Sigmoid colon (tissue), 7 donors: ENCODE measurements at places on chromosomes 4 and X. TPM values are rescaled to one million over a fixed set of nuclear protein-coding genes. Genes with fewer than 3 reads are reported as not detected.
A peak's percentile ranks its signal among the peaks of the same experiment; 100 is the strongest.

DNA sequence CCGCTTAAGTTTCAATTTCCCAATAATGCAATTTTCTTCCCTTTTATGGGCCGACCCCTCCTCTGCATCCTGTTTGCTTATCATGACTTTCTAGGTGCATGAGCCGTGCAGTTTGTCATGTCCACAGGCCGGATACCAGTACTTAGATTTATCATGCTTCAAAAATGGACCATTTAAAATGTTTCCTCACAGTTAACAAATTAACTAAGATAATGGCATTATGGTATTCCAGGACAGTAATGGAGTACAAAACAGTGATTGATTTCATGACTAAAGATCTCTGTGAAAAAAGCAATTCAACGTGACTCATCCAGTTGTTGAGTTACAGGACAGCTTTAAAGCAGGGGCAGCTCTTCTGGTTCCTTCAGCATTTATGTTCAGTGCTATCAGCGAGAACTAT, 23.0 kb downstream of the SNX25 start:
- no peak for DNase-seq
- H3K4me1 ChIP-seq, result peaks cover 15% of the 10 kb centered on the region
- H3K4me3 ChIP-seq, result no peak overlapping the region
- no peaks in the 10 kb centered on the region for H3K36me3 ChIP-seq

Gene GPC4
- total RNA-seq, result 45.7 TPM

Gene SMIM20
- 46.7 TPM for total RNA-seq

- no peak overlapping the region for H3K27ac ChIP-seq
- no peaks in the 10 kb centered on the region for H3K36me3 ChIP-seq
- no peaks in the 10 kb centered on the region for H3K27me3 ChIP-seq
- no peak overlapping the region for H3K4me3 ChIP-seq
Measured at GRCh38 chr4:53688186-53688790, 97.0 kb upstream of the LNX1 start.

DNA sequence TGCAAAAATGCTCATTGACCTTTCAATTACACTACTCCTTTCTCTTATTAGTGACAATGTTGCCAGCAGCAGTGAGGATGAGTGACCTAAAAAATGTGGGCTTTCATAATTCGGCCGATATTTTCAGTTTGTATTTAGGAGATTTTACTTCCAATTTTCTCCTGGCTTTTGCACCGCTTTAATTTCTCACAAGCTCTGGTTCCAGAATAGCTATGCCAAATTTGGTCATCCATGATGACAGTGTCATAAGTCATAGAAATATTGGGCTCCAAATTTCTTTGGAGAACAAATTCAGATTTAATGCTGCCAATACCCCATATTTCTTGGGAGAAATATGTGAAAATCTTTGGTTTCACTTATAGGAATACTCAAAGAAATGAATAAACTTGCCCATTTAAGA, 187.7 kb upstream of the HCCS start:
- H3K27ac ChIP-seq, result no peak overlapping the region
- no peak for DNase-seq
- H3K4me1 ChIP-seq, result peaks cover 5% of the 10 kb centered on the region
- no peaks in the 10 kb centered on the region for H3K36me3 ChIP-seq

DNA sequence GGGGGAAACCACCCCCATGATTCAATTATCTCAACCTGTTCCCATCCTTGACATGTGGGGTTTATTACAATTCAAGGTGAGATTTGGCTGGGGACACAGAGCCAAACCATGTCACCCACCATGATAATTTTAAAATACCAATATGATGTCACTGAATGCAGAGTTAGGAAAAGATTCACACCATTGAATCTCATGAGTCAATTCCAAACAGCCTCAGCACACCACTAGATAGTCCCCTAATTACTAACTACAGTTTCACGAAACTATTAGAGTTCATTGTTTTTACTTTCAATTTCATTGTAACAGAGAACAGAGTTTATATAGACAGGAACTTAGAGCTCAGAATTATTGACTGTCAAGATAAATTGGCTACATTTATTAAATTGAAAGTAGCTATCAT, 410.2 kb downstream of the FAM47A start:
- H3K27me3 ChIP-seq, result no peaks in the 10 kb centered on the region
- H3K4me1 ChIP-seq, result no peaks in the 10 kb centered on the region
- H3K4me3 ChIP-seq, result no peak overlapping the region
- no peak for DNase-seq

Gene FRAS1
- total RNA-seq, result 5.4 TPM

GRCh38 chrX:47175588-47175980, 18.0 kb upstream of the UBA1 start:
- H3K36me3 ChIP-seq, result peaks cover 9% of the 10 kb centered on the region
- H3K27me3 ChIP-seq, result no peaks in the 10 kb centered on the region
- no peak overlapping the region for H3K27ac ChIP-seq

- no peak overlapping the region for H3K27ac ChIP-seq
- H3K4me1 ChIP-seq, result no peaks in the 10 kb centered on the region
- DNase-seq, result no peak
- H3K36me3 ChIP-seq, result peaks cover 14% of the 10 kb centered on the region
Measured at GRCh38 chr4:88409206-88409605, 30.6 kb downstream of the HERC6 start.

Gene OTC
- 3.3 TPM for total RNA-seq

DNA sequence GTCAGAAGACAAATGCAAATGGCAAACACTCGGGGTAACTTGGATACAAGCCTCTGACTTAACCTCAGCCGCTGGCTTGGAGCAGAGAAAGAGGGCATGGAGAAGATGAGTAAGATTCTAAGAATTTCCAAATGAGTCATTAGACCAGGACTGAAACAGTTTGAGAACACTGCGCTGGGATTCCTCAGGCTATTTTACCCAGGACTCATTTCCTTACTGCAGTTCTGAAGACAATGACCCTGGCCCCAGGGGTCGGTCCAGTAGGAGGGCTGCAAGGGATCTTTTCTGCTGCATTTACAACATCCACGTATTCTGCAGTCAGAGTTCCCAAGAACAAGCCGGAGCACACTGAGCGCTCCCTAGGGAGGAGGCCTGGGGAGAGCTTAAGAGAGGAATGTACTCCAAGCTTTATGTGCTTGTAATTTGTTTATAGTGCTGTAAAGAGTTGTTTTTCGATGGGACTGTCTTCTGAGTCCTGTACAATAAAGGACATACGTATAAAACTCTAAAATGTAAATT, 27.3 kb upstream of the SORBS2 start:
- H3K36me3 ChIP-seq, result no peaks in the 10 kb centered on the region
- peak overlapping the region; percentile 72 for H3K27ac ChIP-seq
- peak; percentile 81 for DNase-seq
- peaks cover 48% of the 10 kb centered on the region for H3K4me1 ChIP-seq

GRCh38 chrX:30888526-30889146, 418 bp downstream of the TAB3 start:
- peak overlapping the region; percentile 90 for H3K4me3 ChIP-seq
- H3K27ac ChIP-seq, result peak overlapping the region; percentile 86
- no peaks in the 10 kb centered on the region for H3K27me3 ChIP-seq
- peak; percentile 65 for DNase-seq

Gene SOD3
- 122 TPM for total RNA-seq

Gene RTL5
- total RNA-seq, result 4.3 TPM

DNA sequence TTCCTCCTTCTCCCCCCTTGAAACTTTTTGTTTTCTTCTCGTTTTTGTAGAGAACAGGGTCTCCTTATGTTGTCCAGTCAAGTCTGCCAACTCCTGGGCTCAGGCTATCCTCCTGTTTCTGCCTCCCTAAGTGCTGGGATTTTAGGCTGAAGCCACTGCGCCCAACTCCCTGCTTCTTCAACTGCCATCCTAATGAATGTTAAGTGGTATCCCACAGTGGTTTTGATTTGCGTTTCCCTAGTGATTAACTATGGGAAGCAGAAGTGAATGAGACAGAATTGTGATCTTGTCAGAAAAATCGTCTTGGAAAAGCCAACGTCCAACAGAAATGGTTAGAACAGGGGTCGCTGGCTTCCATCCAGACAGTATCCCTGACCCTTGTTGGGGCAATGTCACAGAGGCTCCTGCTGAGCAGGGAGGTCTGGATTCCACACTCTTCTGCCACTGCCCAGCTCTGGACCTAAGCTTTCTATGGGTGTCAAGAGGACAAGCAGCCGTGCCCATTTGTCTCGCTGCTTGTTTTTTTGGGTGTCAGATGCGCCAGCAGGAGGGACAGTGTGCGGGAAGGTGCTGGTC, 869 bp upstream of the ADD1 start:
- DNase-seq, result no peak
- H3K4me1 ChIP-seq, result no peaks in the 10 kb centered on the region
- H3K27ac ChIP-seq, result peak overlapping the region; percentile 99
- peak overlapping the region; percentile 88 for H3K4me3 ChIP-seq
- no peaks in the 10 kb centered on the region for H3K36me3 ChIP-seq

Gene CAPN6
- 0.81 TPM for total RNA-seq

DNA sequence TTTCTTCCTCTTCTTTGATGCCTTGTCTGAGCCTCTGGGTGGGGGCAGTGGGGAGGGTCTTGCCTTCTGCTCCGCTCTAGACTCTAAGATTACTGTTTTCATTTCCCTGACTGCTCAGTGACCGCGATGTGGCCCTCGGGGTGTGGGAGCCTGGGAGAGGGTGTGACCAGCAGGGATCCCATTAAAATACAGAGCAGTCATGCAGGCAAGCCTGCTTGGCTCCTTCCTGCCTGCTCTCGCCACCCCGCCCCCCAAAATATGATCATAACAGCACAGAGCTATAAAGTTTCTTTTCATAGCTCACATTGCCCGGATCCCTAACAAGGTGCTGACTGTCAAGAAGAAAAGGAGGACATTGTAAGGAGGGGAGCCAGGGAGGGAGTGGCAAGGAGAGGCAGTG, 332.9 kb downstream of the RAB28 start:
- H3K27ac ChIP-seq, result peak overlapping the region; percentile 9
- peak; percentile 73 for DNase-seq
- H3K4me3 ChIP-seq, result no peak overlapping the region
- H3K4me1 ChIP-seq, result peaks cover 8% of the 10 kb centered on the region
- H3K27me3 ChIP-seq, result no peaks in the 10 kb centered on the region

DNA sequence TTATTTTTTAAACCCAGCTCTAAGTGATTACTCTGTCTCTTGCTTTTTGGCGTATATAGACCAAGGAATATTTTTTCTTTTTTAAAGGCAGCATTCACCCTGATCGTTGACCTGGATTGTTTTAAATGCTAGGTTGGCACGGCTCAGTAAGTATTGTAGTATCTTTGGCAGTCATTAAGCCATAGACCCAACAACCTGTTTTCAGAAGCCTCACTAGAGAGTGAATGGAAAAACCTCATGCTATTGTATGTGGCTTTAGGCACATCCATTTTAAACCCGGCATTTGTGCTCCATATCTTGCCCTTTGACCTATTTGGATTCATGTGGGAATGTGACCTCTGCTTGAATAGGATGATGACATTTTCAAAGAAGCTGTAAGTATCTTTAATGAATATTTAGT, 183.9 kb downstream of the SNCA start:
- no peaks in the 10 kb centered on the region for H3K27me3 ChIP-seq

Gene HEPH
- 147 TPM for total RNA-seq

DNA sequence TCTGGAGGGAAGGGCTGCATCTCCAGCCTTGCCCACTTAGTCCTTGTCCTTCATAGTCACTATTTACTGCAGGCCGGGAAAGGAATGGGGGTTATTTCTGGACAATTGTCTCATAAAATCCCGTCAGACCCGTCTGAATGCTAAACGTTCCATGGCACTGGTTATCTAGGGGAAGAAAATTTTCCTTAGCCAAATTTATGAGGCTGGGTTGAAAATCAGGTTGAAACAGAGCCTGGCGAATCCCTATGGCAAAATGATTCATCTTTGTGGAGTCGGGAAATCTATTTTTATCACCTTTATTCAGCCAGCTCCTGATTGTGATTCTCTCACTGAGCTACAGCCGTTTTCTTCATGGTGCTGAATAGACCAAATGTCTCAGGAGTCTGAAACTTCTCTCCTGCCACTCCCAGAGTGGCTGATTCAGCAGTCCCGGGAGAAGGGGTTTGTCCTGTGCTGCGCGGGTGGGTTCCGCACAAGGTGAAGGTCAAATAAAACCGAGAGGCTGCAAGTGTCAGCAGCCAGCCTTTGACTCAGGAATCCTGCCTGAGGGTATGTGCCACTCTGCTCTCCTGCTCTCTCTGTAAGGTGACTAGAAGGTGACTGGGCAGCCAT, 1.0 kb downstream of the LIMCH1 start:
- no peak for DNase-seq
- H3K4me3 ChIP-seq, result peak overlapping the region; percentile 12
- no peaks in the 10 kb centered on the region for H3K27me3 ChIP-seq
- no peaks in the 10 kb centered on the region for H3K36me3 ChIP-seq
- H3K27ac ChIP-seq, result peak overlapping the region; percentile 79

GRCh38 chrX:16946971-16947562, 609 bp downstream of the REPS2 start:
- DNase-seq, result peak; percentile 66
- H3K4me3 ChIP-seq, result peak overlapping the region; percentile 63
- H3K27me3 ChIP-seq, result no peaks in the 10 kb centered on the region
- H3K27ac ChIP-seq, result no peak overlapping the region

- DNase-seq, result no peak
- H3K4me1 ChIP-seq, result peaks cover 28% of the 10 kb centered on the region
- H3K4me3 ChIP-seq, result no peak overlapping the region
- no peak overlapping the region for H3K27ac ChIP-seq
- H3K27me3 ChIP-seq, result no peaks in the 10 kb centered on the region
Measured at GRCh38 chr4:16158504-16158852, 67.8 kb downstream of the TAPT1 start.

Gene C1GALT1C1
- total RNA-seq, result 21.2 TPM

Gene APELA
- total RNA-seq, result 0.27 TPM

- H3K4me1 ChIP-seq, result no peaks in the 10 kb centered on the region
- DNase-seq, result no peak
- H3K4me3 ChIP-seq, result no peak overlapping the region
- H3K36me3 ChIP-seq, result no peaks in the 10 kb centered on the region
- no peaks in the 10 kb centered on the region for H3K27me3 ChIP-seq
Measured at GRCh38 chrX:86830685-86831084, 682.4 kb downstream of the DACH2 start.
